ENCODE measurements at places on chromosomes 16 and 17. TPM values are rescaled to one million over a fixed set of nuclear protein-coding genes. Genes with fewer than 3 reads are reported as not detected.

GRCh38 chr16:89237733-89238132 is 20.2 kb downstream of the ZNF778 start:
- DNase-seq = no peak

- DNase-seq = peak; percentile 55
Observed at GRCh38 chr16:80369138-80369958, 171.4 kb upstream of the DYNLRB2 start.

GRCh38 chr17:2054512-2055291 is at the start of gene HIC1:
HIC1 (plus strand) TSS chr17:2055103; CDS start chr17:2056691, 1,588 bp downstream.
- peak; percentile 93 for DNase-seq

DNA sequence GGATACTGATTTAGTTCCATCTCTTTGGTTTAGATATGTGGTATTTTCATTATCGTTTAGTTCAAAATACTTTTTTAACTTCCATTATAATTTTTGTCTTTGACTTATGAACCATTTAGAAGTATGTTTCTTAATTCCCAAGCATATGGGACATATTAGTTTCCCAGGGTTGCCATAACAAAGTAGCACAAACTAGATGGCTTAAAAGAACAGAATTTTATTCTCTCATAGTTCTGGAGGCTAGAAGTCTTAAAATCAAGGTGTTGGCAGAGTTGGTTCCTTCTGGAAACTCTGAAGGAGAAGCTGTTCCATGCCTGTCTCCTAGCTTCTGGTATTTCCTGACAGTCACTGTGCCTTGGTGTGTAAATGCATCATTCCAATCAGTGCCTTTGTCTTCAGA is 291.5 kb upstream of the AXIN2 start:
- DNase-seq = no peak

DNA sequence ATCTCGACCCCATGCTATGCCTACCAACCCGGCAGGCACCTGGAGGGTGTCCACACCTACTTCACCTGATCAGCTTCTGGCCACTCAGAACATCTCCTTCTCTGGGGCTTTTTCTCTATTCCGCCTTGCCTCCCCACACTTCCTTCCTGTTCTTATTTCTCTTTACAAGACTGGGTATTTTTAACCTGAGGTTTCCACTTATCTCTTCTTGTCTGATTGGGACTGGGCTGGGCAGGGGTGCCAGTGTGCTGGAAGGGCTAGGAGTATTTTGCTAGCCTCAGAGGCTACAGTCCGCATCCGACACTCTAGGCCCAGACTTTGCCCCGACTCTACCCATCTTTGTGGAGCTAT is 26.2 kb upstream of the ZNF652 start:
- DNase-seq = no peak

GRCh38 chr16:10865991-10866966 is 10.7 kb upstream of the CIITA start:
- no peak for DNase-seq

DNA sequence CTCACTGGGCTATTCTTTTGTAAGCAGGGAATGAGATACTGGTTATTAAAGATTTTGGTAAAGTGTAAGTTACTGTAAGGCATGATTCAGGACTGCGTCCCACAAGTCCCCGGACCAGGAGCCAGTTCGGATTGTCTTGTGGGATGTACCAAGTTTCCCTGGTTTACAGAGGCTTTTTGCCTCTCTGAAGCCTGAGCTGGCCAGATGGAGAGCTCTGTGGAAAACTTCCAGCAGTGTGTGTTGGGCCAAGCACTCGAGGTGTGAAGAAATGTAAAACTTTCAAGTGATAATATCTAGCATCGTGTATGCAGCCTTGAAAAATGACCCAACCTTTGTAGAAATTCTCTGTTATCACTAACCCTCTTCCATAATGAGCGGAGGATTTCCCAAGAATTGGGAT is 2.4 kb downstream of the EPN2 start:
- no peak for DNase-seq

MPP3 gene
- total RNA-seq = 19.3 TPM

GRCh38 chr16:75792771-75793492 is 66.6 kb upstream of the CPHXL start:
- DNase-seq = no peak

GRCh38 chr17:14595656-14596055 is 294.8 kb downstream of the HS3ST3B1 start:
- no peak for DNase-seq

DNA sequence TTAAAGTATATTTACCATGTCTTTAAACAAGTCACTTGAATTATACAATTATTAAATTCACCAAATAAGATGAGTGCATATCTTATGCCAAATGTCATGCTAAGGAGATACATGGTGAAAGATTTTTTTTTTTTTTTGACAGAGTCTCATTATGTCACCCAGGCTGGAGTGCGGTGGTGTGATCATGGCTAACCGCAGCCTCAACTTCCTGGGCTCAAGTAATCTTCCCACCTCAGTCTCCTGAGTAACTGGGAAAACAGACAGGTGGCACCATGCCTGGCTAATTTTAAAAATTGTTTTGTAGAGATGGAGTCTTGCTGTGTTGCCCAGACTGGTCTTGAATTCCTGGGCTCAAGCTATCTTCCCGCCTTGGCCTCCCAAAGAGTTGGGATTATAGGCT is 149.0 kb upstream of the GOT2 start:
- no peak for DNase-seq

GRCh38 chr17:43020030-43020621 is 2.1 kb downstream of the VAT1 start:
- peak; percentile 50 for DNase-seq

DNA sequence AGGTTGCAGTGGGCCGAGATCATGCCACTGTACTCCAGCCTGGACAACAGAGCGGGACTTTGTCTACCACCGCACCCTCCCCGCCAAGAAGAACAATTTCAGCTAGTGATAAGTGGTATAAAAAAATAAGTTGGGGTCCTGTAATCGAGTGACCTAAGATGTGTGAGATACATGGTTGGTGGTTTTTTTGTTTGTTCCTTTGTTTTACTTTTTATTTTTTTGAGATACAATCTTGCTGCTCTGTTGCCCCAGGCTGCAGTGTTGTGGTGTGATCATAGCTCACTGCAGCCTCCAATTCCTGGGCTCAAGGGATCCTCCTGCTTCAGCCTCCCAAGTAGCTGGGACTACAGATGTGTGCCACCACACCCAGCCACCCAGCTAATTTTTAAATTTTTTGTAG is 58.7 kb downstream of the PITPNC1 start:
- no peak for DNase-seq

- peak; percentile 47 for DNase-seq
Observed at GRCh38 chr16:74868501-74868900, 93.9 kb upstream of the FA2H start.

SCGB1C2 gene
- total RNA-seq = not detected

DNA sequence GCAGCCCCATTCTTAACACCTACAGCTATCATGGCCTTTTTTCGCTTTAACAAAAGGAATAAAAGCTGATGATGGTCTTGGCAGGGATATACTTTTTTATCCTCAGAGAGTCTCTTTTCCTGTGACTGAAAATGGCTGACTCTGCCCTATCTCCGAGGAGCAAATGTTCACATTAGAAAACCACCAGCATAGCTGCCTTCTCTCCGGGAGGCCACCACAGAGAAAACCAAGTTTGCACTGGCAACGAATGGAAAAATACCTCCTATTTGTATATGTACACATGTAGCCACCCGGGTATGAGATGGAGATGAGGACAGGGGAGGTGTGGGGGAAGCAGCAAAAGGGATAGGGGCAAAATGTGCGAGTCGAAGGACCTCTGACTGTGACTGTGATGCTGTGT is 88.2 kb downstream of the STX8 start:
- DNase-seq = no peak

DNA sequence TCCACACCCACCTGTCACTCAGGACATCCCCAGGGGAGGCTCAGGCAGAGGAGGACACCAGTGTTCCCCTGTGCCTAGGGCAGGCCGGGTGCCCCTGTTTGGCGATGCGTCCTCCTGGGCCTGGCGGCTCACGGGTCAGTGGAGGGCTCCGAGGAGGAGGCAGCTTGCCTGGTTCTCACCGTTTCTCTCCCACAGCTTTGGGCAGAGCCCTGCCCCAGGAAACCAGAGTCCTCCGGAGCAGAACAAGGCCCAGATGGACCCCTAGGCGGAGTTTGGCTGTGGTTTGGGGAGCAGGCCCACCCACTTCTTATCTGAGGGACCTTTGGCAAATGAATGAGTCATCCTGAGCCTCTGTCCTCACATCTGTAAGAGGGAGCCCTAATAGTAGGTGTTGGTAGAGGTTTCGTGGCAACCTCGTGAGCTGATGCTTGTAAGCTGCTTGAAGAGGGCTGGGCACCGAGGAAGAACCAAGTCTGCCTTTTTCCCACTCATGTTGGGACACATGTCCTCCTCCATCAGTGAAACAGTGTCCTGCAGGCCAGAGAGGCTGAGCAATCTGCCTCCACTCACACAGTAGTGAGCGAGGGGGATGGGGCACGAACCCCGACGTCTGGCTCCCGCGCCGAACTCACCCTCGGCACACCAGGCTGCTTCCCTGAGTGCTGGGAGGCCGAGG is 247.0 kb upstream of the CIBAR2 start:
- DNase-seq = no peak

GPR139 gene
- total RNA-seq = not detected

DNA sequence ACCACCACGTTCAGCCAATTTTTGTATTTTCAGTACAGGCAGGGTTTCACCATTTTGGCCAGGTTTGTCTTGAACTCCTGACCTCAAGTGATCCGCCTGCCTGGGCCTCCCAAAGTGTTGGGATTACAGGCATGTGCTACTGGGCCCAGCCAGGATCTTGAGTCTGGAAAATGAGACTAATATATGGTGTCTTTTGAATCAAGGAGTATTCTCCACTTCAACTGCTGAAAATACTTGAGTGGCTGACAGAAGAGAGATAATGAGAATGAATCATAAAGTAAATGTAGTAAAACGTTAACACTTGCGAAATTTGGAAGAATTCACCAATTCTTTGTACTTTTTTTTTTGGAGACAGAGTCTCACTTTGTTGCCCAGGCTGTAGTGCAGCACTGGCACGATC is 16.6 kb downstream of the SMYD4 start:
- DNase-seq = no peak

- DNase-seq = no peak
Observed at GRCh38 chr17:48767263-48767774, 38.8 kb upstream of the HOXB13 start.

CES1 gene
- not detected for total RNA-seq

DNA sequence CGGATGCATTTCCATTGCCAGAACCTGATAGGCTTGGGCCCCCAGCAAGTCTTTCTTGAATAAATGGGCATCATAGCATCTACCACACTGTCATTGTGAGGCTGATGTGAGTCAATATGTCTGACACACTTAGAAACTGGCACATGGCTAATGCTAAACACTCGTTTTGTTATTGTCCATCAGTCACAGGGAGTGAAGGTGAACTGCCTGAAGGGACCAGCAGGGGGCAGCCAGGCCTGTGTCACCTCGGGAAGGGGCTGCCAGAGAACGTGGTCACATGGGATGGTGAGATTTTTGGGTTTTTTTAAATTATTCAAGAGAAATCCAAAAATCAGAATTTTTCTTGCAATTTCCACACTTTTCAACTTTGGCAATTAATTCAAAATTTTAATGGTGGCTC is 831 bp upstream of the RCVRN start:
- DNase-seq = peak; percentile 40

- DNase-seq = no peak
Observed at GRCh38 chr16:27761816-27762215, 211.9 kb downstream of the KATNIP start.

- no peak for DNase-seq
Observed at GRCh38 chr16:56984639-56985038, 4.7 kb upstream of the NLRC5 start.

- DNase-seq = peak; percentile 43
Observed at GRCh38 chr17:78304549-78305037, 55.3 kb downstream of the SOCS3 start.

- DNase-seq = peak; percentile 94
Observed at GRCh38 chr16:85615014-85615851, 2.1 kb downstream of the GSE1 start.

GRCh38 chr17:17702449-17703139 is 21.3 kb downstream of the RAI1 start:
- peak; percentile 36 for DNase-seq

DNA sequence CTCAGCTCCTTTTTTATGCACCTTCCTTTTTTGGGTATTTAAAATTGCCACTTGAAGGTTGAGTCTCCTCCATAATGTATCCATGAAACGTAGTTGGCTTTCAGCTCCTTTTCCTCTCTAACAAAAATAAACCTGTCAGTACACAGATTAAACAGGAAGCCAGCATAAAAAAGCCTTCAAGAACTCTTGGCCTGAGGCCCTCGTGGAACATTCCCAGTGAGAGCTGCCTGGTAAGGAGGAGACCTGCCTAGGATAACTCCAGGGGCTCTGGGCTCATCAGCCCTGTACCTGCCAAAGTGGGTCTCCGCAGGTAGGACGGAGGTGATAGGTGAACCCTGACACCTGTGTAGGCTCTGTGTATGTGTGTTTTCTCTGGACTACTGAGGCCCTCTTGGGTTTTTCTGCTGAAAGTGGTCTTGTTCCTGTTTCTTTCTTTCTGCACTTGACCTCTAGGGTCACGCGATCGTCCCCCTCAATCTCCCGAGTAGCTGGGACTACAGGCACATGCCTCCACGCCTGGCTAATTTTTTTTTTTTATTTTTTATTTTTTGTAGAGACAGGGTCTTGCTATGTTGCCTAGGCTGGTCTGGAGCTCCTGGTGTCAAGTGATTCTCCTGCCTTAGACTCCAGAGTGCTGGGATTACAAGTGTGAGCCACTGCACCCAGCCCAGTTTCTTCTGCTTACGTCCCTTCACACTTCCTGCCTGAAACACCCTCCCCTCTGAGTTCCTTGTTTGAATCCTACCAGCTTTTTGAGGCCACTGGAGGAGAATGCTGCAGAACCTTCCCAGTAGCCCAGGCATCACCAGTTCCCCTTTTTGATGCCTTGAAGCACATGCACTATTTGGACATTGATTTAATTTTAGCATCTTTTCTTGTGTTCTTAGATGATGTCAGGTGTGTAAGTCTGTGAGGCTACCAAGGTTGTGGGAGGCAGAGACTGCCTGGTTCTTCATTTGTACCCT is 9.8 kb downstream of the PGS1 start:
- no peak for DNase-seq

NPIPB6 gene
- not detected for total RNA-seq

DNA sequence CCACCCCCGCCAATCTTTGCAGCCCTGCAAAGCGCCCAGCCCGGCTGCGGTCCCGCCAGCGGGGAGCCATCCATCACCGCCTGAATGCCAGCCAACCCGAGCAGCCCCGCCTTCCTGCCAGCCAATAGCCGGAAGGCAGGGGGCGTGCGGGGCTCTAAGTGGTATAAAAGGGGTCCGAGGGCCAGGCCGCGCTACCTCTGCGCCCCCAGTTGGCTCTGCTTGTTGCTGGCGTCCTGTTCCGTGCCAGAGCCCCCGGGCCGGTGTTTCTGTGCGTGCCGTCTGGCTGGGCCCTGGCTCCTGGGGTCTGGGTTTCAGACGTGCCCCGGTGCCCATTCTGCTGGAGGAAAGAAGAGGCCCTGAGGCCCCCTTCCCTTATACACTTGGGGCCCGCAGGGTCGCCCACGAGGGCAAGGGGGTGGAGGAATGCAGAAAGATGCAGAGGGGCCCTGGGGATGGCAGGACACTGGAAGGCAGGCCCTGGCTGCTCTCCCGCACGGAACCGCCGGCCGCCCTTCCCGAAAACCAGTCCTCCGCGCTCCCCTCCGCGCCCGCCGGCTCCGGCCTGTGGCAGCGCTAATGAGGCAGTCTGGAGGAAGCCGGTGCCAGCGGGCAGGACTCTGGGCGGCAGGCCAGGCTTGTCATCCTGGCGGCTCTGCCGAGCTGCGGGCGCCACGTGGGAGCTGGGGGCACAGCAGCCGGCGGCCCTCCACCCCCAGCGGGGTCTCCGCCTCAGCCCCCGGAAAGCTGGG is 14.0 kb downstream of the COPZ2 start:
- DNase-seq = peak; percentile 92

PRCD gene
- 0.72 TPM for total RNA-seq

All from stomach (tissue), 19 donors.